ENCODE measurements at places on chromosomes 5 and 9. TPM values are rescaled to one million over a fixed set of nuclear protein-coding genes. Genes with fewer than 3 reads are reported as not detected.

GRCh38 chr5:129904102-129904666 is at the start of gene CHSY3:
Gene CHSY3 (plus strand): TSS chr5:129904465.
- DNase-seq: peak; percentile 16

DNA sequence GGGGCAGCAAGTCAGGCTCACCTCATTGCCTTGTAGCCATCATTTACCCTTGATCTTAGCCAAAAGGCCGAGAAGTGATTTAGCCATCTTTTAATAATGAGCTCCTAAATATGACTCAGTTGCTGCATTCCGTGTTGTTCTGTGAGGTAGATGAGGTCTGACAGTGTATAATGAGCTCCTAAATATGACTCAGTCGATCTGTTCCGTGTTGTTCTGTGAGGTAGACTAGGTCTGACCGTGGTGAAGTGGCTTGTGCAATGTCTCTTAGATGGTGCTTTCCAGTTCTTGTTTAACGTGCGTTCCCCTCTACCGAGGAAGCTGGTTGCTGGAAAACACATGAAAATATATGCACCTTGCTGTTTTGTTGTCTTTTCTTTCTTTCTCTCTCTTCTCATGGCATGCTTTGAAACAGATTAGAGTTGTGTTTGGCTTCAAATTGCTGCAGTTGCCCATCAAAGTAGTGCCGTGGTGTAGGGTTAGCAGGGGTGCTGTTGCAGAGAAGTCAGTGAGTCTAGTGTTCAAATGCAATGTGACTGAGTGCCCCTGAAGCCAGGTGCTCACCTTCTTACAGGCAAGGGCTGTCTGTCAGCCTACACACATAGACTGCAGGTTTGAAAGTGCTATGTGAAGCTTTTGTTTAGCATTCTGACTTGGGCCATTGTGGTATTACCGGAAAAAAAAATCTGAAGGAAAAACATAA is 118.6 kb downstream of the KDM4C start:
- no peak for DNase-seq

- DNase-seq: no peak
These were observed 12.5 kb upstream of the SLC1A3 start for GRCh38 chr5:36593867-36594266.

DNA sequence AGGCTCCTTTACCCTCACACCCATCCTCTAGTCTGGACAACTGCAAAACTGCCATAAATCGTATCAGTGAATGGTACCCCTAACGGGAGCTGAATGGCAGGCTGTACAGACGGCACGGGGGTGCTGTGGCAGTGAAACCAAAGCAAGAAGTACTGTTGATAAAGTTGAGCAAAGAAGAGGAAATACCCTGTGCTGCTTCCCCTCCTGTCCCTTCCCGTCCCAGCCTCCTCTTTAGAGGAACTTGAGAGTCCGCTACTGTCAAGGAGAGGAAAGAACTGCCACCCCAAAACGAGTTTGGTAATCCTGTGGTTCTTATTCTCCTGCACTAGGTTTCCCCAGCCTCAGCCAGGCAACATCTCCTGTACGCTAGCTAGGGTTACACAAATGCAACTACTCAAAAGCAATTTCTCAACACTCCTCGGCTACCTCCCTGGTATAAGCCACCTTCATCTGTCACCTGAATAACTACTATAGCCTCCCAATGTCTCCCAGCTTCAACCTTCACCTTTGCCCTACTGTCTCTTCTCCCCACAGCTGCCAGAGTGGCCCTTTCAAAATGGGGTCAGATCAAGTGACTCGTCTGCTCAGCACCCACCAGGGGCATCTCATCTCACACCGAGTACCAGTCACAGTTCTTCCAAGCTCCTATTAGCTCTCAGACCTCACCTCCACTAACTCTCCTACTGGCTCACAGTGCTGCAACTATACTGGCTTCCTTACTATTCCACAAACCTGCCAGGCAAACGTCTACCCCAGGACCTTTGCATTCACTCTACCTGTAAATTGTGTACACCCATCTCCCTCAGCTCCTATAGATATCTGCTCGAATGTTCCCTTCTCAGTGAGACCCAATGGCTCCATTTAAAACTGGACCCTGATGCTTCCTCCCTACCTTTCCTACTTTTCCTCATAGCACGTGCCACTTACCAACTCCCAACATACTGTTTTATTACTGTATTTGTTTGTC is 4.1 kb downstream of the GLRX start:
- no peak for DNase-seq

- no peak for DNase-seq
These were observed 38.3 kb downstream of the CEMIP2 start for GRCh38 chr9:71729816-71730526.

GRCh38 chr5:79745255-79745654 is 55.6 kb downstream of the CMYA5 start:
- no peak for DNase-seq

DNA sequence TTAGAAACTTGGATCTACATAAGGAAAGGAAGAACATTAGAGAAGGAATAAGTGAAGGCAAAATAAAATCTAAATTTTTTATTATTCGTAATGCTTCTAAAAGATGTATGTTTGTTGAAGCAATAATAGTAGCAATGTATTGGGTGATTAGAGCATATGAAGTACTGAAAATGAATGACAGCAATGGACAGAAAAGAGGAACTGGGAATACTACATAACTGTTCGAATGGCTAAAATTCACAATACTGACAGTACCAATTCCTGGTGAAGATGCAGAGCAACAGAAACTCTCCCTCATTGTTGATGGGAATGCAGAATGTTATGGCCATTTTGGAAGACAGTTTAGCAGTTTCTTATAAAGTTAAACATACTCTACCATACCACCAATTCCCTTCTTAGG is 177.3 kb upstream of the SPEF2 start:
- DNase-seq: no peak

GRCh38 chr5:66365981-66366380 is 221.9 kb downstream of the SREK1 start:
- no peak for DNase-seq

DNA sequence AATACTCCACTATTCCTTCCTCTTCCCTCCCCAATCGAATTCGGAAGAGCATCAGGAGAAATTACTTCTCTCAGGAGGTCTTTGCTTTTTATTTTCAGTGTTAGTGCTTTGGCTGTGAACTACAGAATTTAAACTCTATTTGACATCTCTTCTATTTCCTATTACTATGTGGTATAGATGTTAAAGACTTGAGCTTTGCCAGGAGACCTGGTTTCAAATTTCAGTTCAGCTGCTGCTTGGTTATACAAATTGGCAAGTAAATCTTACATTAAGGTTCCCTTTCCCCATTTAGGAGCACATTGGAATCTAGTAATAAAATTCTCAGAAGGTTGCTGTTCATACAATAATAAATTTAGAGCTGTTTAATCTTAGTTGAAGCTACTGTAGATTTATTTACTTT is 13.1 kb downstream of the UHRF2 start:
- no peak for DNase-seq

- DNase-seq: no peak
These were observed 2.0 kb downstream of the RGMB start for GRCh38 chr5:98775246-98776065.

GRCh38 chr5:125409861-125410536 is 663.6 kb upstream of the ZNF608 start:
- no peak for DNase-seq

- DNase-seq: peak; percentile 25
These were observed 859 bp downstream of the CSNK1G3 start for GRCh38 chr5:123512611-123513461.

- no peak for DNase-seq
These were observed 361.4 kb upstream of the POU5F2 start for GRCh38 chr5:94102849-94103248.

DNA sequence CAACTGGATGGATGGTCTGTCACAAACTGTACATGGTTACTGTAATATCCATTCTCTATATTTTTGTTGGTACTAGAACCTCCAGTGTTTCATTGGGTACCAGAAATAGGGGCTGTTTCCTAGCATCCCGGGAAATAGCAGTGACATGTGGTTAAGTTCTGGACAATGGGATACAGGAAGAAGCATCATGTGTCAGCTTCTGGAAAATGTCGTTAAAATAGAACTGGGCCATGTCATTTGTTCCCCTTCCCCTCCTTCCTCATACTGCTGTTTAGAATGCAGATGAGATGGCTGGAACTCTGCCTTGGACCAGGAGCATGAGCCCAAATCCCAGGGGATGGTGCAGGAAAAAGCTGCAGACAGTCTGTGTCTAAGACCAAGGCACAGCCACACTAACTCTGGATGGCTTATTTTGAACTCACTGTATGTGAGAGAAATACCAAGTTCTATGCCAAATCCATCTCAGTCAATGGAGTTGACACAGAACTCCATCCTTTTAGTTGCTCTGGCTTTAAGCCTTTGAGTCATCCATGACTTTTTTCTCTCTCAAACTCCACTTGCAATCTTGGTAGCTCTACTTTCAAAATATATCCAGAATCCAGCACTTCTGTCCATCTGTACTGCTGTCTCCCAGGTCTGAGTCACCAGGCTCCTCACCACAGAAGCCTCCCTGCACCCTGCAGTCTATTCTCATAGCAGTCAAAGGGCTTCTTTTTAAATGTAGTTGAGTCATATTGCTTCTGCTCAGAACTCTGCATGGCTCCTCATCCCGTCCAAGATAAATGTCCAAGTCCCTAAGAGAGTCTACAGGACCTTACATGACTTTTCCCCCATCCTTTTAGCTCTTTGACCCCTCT is 184.2 kb downstream of the NSG2 start:
- no peak for DNase-seq

Gene ENG
- 33.0 TPM for total RNA-seq

DNA sequence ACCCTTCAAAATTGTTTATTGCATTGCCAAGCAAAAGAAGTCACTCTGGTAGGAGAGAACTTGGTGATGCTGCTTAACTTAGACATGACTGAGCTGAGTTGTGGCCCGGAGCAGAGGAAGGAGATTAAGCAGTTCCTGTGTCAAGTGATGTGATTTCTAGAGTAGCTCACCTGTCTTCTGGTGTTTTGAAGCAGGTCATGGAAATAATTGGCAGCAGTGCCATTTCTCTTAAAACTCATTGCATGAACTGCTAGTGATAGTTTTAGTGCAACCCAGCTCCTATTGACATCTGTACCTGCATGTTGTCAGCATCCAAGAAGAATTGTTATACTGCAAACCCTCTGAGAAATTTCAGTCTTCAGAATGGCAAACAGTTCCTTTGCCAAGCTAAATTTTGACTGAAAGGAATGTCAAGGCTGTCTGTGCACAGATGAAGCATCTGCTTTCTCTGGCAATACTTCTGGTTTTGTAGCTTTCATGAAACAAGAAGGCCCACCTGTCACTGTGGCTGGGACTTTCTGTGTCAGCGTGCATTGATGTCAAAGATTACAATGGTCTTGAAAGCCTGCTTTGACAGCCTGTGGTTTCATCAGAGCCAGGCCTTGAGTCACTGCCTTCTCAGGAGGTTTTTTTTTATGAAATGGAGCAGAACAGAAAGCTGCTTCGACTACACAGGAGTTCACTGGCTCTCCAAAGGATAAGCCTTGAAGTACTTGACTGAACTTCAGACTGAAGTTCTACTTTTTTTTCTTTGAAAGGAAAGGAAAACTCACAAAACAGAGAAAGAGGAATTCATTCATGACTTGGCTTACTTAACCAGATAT is 90.6 kb downstream of the RALGPS1 start:
- peak; percentile 75 for DNase-seq

Gene SMIM33
- 0.39 TPM for total RNA-seq

- DNase-seq: no peak
These were observed 217.7 kb upstream of the IER5L start for GRCh38 chr9:129395633-129396364.

Gene FAM221B
- total RNA-seq: not detected

Gene FGF10
- not detected for total RNA-seq

GRCh38 chr5:14667290-14667689 is 2.8 kb downstream of the OTULIN start:
- DNase-seq: no peak

All from activated T-helper 1 cell treated with anti-CD3 and anti-CD28 coated beads, Interleukin-12 subunit alpha, Interleukin-12 subunit beta, Interleukin-2, Interleukin-4 antibody, amounts not matched to agents 30 ng/mL and 10 ng/mL and 1 ng/mL, durations not matched to agents 14 hours and 24 hours and 36 hours (primary cell).